ENCODE measurements at places on chromosomes 13 and 19.

GRCh38 chr13:111177081-111177711 lies 62.1 kb downstream of the ARHGEF7 start:
- no peak for DNase-seq

DNA sequence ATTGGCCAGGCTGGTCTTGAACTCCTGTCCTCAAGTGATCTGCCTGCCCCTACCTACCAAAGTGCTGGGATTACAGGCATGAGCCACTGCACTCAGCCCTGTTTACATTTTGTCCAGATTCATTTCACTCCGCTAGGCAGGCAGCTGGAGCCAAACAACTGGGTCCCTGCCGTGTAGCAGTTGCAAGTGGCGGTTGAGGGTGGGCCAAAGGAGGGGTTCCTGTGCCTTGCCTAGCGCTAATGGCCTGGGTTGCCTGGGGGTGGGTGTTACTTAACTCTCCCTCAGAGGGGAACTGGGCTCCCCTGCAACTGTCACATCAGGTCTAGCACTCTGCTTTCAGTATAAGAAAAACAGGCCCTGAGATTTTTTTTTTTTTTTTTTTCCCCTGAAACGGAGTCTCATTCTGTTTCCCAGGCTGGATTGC lies 7.4 kb downstream of the ACP5 start:
- DNase-seq, result no peak

DNA sequence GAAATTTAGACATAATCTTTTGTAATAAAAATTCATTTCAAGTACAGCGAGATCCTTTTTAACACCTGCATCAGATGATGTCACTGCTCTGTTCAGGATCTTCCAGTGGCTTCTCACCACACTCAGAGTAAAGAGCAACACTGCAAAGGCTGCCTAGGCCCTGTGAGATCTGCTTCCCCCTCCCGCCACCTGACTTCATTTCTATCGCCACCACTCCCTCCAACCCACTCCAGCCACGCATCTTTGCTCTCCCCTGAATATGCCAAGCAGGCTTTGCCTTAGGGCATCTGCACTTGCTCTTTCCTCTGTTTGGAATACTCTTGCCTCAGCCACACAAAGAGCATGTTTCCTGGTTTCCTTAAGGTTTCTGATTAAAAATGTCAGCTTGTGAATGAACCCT lies 58.3 kb downstream of the MBNL2 start:
- DNase-seq, result no peak

DNA sequence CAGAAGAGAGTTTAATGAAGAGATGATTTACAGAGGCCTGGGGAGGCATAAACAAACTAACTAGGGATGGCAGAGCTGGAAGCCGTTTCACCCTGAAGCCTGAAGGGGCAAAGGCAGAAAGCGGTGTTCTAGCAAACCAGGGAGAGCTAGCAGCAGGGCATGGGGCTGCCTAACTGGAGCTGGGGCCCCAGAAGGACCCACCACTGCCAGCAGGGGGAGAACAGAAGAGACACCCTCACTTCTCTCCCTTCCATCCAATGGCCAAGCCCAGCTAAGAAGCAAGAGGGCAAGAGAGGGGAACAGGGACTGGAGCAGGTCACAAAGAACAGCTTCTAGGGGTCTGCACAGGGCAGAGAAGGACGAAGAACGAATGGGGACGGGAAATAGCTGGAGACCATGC lies 195.5 kb downstream of the KATNAL1 start:
- DNase-seq, result peak; percentile 16

- DNase-seq, result no peak
Measured at GRCh38 chr19:6480848-6481415, 655 bp downstream of the DENND1C start.

DNA sequence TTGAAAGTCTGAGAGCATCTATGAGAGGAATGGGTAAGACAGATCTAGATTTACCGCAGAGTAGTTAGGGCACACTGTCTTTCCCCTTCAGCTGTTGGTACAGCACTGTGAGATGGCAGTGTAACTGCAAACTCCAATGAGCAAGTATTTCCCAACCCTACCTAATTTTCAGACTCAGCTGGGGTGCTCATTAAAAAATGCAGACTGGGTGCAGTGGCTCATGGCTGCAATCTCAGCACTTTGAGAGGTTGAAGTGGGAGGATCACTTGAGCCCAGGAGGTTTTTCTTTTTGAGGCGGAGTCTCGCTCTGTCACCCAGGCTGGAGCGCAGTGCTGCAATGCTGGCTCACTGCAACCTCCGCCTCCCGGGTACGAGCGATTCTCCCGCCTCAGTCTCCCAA lies 12.6 kb downstream of the QPCTL start:
- DNase-seq, result no peak

DNA sequence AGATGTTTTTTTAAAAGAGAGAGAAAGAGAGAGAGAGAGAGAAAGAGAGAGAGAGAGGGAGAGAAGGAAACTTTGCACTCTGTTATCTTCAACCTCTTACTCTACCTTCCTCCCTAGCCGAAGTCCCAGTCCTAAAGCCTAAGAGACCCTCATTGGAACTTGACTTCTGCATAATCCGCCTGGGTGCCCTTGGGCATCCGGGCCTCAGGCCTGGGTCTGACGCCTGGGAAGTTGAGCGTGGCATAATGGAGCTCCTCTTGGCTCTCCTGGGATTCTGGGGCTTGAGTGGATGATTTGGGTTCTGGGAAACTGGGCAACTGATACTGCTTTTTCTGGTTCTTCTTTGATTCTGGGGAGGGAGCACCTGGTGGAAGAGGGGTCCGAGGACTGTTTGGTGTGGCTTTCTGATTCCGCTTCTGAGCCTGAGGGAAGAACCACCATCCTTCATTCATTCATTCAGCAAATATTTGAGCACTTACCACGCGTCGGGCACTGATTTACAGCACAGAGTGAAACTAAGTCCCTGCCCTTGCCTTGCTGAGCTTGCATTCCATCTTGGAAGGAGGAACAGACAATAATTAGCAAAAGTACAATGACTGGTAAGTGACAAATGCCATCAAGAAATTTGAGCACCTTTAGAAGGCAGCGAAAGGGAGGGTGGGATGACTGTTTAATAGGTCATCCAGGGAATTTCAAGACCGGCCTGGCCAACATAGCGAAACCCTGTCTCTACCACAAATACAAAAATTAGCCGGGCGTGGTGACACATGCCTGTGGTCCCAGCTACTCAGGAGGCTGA lies 6.3 kb downstream of the SIGLEC10 start:
- DNase-seq, result no peak

DNA sequence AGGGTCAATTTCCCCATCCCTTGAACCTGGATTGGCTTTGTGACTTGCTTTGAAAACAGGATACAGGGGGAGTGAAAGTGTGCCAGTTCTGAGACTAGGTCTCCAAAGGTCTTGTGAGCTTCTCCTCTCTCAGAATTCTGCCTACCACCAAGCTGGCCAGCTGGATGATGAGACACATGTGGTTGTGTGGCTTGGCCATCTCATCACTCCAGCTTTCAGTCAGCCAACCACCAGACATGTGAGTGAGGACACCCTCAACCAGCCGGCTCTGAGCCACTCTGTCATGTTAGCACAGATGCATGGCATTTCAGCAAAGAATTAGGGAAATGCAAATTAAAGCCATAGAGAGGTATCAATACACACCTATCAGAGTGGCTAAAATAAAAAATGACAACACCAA lies 29.5 kb downstream of the ENOX1 start:
- DNase-seq, result no peak

GRCh38 chr19:45245826-45246225 lies 619 bp upstream of the EXOC3L2 start:
- no peak for DNase-seq

DNA sequence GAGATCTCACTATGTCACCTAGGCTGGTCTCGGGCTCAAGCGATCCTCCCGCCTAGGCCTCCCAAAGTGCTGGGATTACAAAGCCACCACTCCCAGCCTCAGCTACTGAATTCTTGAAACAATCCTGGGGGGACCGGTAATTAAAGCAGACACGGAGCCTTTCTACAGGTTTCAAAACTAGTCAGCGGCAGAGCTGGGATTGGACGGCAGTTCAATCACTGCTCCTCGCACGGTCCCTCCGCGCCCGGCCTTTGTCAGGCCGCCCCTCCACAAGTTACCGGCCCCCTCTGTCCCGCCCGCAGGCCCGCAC lies 229 bp downstream of the BORCS8 start:
- no peak for DNase-seq

DNA sequence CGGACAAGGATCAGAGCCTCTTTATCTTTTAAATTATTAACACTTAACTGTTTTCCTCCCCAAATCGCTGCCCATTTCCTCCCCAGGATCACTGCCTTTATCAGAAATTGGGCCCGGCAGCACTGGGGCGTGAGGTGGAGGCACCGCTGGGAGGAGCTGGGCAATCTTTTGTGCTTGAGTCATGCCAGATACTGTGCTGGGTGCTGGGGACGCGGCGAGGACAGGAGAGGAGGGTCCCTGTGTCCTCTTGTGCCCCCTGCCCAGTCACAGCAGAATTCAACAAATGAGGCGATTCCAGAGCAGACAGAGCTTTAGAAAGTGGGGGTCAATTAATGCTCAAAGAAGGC lies 347.8 kb downstream of the ZNF536 start:
- DNase-seq, result no peak

GRCh38 chr19:16026131-16026530 lies 50.2 kb upstream of the TPM4 start:
- DNase-seq, result no peak

DNA sequence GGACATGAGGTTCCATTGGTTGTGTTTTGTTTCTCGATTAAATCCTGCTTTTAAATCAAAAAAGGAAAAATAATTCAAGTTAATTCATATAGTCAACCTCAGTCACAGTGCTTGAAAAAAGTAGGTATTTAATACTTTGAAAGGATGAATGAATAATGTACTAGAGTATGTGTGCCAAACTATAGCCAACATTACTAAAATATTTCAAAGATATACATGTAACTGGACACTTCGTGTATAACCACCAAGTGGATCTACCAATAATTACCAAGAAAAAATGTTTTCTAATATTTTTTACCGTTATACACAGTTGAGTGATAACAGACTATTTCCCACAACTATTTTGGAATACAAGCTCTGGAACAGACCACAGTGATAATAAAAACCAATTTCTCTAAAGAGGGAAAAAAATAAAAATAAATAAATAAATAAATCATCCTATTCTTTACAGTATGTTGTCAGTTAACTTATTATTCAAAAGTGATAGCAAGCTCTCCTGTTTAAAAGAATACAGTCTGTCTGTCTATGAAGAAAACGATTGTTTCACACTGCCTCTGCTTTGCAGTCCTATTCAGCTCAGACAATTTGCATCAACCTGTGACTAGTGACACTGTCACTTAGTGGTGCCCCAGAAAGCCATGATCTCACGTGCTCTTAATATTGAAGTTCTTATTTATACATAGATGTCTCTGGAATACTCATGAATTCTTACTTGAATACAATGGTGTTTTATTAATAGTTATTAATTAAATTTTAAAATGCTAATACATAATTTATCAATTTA lies 58.2 kb downstream of the UBL3 start:
- no peak for DNase-seq

DNA sequence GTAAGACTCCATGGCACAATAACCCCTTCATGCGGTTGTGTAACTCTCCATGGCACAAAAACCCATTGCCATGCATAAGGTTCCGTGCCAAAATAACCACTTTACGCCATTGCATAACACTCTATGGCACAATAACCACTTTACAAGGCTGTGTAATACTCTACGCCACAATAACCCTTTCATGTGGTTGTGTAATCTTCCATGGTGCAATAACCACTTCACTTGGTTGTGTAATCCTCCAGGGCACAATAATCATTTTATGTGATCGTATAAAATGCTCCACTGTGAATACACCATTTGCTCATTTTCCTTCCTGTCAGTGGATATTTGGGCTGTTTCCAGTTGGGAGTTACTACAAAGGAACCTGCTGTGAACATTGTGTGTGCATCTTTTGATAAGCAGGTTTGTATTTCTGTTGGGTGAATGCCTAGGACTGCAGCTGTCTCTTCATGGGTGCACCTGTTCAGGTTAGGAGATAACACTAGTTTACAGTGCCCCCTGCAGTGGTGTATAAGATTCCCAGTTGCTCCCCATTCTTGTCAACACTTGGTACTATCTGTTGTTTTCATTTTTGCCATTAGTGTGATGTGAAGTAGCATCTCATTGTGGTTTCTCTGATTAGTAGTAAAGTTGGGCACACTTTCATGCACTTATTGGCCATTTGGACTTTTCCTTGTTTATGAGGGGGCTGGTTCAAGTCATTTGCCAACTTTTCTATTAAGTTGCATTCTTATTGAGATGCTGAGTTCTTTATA lies 21.1 kb upstream of the ZSCAN18 start:
- DNase-seq, result no peak

DNA sequence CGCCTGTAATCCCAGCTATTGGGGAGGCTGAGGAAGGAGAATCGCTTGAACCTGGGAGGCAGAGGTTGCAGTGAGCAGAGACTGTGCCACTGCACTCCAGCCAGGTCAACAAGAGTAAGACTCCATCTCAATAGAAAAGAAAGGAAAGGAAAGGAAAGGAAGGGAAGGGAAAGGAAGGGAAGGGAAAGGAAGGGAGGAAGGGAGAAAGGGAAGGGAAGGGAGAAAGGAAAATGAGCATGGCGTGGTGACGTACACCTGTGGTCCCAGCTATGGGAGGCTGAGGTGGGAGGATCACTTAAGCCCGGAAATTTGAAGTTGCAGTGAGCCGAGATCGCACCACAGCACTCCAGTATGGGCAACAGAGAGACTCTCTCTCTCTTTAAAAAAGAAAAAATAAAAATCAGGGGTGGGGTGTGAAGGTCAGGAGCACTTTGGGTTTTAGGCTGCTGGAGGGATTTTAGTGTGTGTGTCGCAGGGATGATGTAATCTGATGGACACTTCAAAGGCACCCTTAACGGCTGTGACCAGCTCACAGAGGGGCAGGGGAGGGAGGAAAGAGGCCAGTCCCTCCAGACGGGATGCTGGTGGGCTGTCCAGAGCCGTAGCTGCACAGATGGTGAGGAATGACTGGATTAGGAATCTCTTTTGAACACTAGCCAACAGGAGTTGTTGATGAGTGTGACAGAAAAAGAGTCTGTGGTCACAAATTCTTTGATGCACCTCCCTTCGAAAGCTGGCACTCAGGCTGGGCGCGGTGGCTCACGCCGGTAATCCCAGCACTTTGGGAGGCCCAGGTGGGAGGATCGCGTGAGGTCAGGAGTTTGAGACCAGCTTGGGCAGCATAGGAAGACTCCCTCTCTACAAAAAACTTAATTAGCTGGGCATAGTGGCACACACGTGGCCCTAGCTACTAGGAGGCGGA lies 27.6 kb downstream of the TMPRSS9 start:
- no peak for DNase-seq

DNA sequence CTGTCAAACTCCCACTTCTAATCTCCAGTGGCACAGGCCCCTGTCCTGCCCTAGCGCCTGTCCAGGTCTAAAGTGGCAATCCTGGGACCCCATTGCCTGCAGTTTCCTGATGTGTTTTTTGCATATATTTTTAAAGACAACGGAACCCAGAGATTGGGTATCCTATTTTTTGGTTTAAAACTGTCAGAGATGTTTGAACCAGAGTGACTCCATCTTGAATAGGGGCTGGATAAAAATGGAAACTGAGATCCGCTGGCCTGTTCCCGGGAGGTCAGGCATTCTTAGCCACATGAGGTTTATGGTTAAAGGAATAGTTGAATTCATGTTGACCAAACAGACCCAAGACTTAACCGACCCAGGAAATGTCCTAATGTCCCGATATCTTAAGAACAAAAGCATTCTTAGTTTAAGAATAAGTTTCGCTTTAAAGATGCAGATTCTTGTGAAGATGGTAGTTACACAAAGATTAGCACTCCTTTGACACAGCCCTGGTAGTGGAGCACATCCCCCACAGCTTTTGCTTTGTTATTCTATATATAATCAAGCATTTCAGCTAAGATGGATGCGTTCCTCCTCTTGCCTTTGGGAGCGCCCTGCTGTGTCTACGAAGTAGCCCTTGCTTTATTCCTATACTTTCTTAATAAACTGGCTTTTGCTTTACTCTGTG lies 332.1 kb downstream of the UQCRFS1 start:
- DNase-seq, result no peak

GRCh38 chr19:5956728-5957127 lies 21.2 kb downstream of the RANBP3 start:
- no peak for DNase-seq

Data from ACHN (cell line).